Natural killer cell treated with Interleukin-12 subunit alpha and Interleukin-12 subunit beta and Interleukin-15 and Interleukin-18, amount 100 ng/mL, for 72 hours (primary cell): ENCODE measurements at places on chromosomes 3 and 15.

GRCh38 chr3:197533927-197534725 is 21.6 kb downstream of the BDH1 start:
- H3K27me3 ChIP-seq: no peaks in the 10 kb centered on the region
- peaks cover 4% of the 10 kb centered on the region for H3K36me3 ChIP-seq
- H3K4me3 ChIP-seq: no peak overlapping the region
- H3K27ac ChIP-seq: no peak overlapping the region

DNA sequence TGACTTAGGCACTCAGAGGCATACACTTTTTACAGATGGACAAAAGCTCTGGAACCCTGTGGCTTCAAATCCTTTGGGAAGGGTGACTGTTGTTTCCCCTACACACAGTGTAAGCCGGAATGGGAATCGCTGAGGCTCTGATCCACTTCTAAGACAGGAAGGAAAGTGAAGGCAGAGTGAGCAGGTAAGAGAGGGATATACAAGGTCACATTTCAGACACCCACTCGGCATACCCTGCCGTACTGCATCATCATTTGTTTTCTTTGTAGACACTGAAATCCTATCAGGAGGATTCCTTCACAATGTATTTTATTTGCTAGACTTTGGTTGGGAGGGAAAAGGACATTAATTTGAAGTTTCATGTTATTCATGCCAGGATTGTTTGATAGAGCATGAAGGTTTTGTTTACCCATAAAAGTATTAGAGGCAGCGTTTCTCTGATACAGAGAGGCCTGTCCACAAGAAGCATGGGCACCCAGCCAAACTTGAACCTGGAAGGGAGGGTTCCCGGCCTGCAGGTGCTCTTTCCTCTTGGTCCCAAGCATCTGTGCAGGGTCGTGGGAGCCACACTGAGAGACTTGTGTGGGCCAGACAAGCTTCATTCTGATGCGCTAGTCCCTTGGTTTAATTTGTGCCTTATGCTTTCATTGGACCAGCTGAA is 21.9 kb upstream of the POLR2M start:
- no peak for DNase-seq
- H3K27ac ChIP-seq: no peak overlapping the region
- no peaks in the 10 kb centered on the region for H3K36me3 ChIP-seq
- H3K4me3 ChIP-seq: no peak overlapping the region
- H3K27me3 ChIP-seq: peaks cover 3% of the 10 kb centered on the region

DNA sequence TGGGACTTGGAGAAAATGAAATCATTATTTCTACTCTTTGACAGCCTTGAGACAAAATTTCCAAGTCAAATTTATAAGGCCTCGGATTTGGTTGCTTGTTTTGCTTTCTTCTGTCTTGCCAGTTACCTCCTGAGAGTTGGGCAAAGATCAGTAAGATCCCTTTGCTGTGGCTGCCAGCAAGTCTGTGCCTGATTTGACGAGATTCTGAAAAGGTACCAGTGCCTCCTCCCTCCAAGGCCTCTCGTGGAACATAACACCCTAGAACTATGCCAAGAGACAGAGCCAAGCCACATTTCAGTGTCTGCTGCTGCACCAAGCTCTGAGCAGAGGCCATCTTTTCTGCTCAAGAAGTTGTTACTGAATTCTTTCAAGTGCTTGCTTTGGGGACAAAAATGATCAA is 61.0 kb downstream of the GTPBP8 start:
- no peak overlapping the region for H3K4me3 ChIP-seq
- H3K36me3 ChIP-seq: no peaks in the 10 kb centered on the region
- no peaks in the 10 kb centered on the region for H3K27me3 ChIP-seq
- DNase-seq: no peak
- H3K4me1 ChIP-seq: peaks cover 4% of the 10 kb centered on the region

DNA sequence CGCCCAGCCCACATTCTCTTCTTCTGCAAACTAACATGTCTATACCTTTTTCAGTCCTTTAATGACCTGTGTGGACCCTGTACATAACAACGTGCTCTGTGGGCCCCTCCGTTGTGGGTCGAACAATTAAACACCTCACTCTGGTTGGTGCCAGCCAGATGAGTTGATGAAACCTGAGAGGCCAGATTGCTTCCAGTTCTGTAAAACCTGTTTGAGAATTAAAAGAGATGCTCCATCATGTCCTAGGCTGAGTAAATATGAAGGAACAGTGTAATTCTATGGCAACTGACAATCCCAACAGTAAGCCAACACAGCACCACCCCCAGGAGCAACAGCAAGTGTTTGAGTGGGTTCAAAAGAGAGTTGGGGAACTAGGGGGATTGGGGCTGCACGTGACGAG is 5.7 kb upstream of the THBS1 start:
- peaks cover 7% of the 10 kb centered on the region for H3K4me1 ChIP-seq
- H3K36me3 ChIP-seq: no peaks in the 10 kb centered on the region
- peaks cover 26% of the 10 kb centered on the region for H3K27me3 ChIP-seq
- no peak for DNase-seq
- no peak overlapping the region for H3K4me3 ChIP-seq

GRCh38 chr3:142778541-142778940 is 54.7 kb downstream of the TRPC1 start:
- H3K36me3 ChIP-seq: no peaks in the 10 kb centered on the region
- no peaks in the 10 kb centered on the region for H3K4me1 ChIP-seq
- H3K27me3 ChIP-seq: peaks cover 15% of the 10 kb centered on the region
- H3K4me3 ChIP-seq: no peak overlapping the region
- no peak overlapping the region for H3K27ac ChIP-seq
- no peak for DNase-seq

GRCh38 chr3:14658978-14659377 is 7.4 kb downstream of the CCDC174 start:
- no peaks in the 10 kb centered on the region for H3K27me3 ChIP-seq
- peaks cover 51% of the 10 kb centered on the region for H3K36me3 ChIP-seq
- no peak overlapping the region for H3K4me3 ChIP-seq
- peaks cover 14% of the 10 kb centered on the region for H3K4me1 ChIP-seq

DNA sequence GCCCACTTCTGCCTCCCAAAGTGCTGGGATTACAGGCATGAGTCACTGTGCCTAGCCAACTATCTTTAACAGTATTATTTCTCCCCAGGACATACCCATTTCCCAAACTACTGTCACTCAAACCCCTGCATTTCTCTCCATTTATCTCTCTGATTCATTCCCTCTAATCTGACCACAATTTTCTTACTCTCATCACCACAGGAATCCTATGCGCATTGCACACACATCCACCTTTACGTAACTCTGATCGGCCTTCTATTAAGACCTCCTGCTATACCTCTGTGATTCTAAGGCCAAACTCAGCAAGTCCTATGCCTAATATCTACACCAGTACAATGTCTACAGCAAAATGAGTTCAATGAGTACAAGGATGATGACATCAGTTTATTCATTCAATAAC is 235.0 kb downstream of the ULK4 start:
- peaks cover 14% of the 10 kb centered on the region for H3K36me3 ChIP-seq
- no peaks in the 10 kb centered on the region for H3K4me1 ChIP-seq
- DNase-seq: no peak

DNA sequence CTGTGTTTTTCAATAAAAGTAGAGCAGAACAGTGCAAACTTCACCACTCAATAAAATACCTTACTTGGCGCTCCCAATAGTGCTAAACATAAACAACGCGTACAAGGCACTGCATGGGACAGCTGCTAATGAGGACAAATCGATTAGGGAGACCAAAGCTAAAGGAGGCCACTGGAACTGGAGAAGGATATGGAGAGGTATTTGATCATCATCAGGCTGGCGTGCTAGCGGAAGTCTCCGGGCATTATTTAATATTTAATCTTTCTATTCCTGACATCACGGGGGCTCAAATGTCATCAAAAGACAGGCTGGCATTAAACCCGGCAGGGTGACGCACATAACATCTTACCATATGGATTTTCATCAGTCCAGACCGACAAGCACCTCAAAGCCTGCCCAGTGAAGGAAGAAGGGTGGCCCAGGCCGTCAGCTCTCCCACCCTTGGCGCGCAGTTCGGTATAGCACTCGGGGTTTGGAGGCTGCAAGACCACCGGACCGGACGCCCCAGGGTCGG is 604 bp downstream of the CCPG1 start:
- DNase-seq: no peak
- H3K27ac ChIP-seq: peak overlapping the region; percentile 92
- H3K4me3 ChIP-seq: peak overlapping the region; percentile 93
- no peaks in the 10 kb centered on the region for H3K36me3 ChIP-seq
- H3K27me3 ChIP-seq: no peaks in the 10 kb centered on the region
- H3K4me1 ChIP-seq: peaks cover 19% of the 10 kb centered on the region

DNA sequence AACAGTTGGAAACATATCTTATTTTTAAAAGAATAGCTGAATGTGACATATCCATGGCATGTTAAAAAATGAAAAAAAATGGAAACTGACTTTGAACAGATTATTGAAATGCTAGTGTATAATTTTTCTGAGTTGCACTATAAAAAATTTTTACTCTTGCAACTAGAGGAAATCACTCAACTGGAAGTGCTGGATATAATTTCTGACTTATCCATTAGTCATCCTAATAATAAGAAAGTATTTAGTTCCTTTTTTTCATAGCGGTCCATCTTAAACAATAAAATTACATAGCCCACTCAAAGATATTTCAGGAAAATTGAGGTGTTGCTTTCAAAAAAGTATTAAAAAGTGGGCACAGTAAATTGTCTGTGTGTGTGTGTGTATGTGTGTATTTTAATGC is 80.7 kb downstream of the MBNL1 start:
- no peaks in the 10 kb centered on the region for H3K27me3 ChIP-seq
- no peak overlapping the region for H3K4me3 ChIP-seq
- DNase-seq: no peak
- H3K36me3 ChIP-seq: peaks cover 15% of the 10 kb centered on the region
- peaks cover 28% of the 10 kb centered on the region for H3K4me1 ChIP-seq
- H3K27ac ChIP-seq: no peak overlapping the region

GRCh38 chr3:195040773-195041520 is 230.0 kb downstream of the XXYLT1 start:
- H3K4me3 ChIP-seq: no peak overlapping the region
- no peak overlapping the region for H3K27ac ChIP-seq
- H3K4me1 ChIP-seq: no peaks in the 10 kb centered on the region
- H3K36me3 ChIP-seq: no peaks in the 10 kb centered on the region

DNA sequence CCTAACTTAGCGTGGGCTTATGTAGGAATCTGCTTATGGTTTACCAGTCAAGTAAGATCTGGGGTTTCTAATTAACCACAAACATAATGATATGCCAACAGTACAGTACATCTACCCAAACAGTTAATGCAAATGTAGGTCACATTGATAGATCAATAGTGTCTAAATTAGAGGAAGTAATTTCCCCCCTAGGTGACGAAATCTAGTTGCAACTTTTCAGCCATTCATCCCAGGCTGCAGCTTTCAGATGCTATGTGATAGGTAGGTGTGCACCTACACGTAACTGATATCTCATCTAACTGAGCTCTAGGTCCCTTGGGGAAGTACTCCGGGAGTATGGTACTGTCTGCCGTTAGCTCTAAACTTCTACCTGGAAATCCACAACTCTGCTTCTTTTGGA is 57.2 kb downstream of the CRTC3 start:
- no peaks in the 10 kb centered on the region for H3K27me3 ChIP-seq
- H3K36me3 ChIP-seq: peaks cover 5% of the 10 kb centered on the region
- H3K4me1 ChIP-seq: peaks cover 26% of the 10 kb centered on the region
- H3K27ac ChIP-seq: no peak overlapping the region
- no peak overlapping the region for H3K4me3 ChIP-seq
- DNase-seq: no peak
